Activated CD4-positive, alpha-beta memory T cell treated with anti-CD3 and anti-CD28 coated beads, Interleukin-2, amount 10 ng/mL, durations not matched to agents 7 days and 5 days (primary cell): ENCODE measurements at places on chromosomes 2 and 18. TPM values are rescaled to one million over a fixed set of nuclear protein-coding genes. Genes with fewer than 3 reads are reported as not detected.

GRCh38 chr2:120540719-120541552 is 194.7 kb upstream of the GLI2 start:
- DNase-seq = no peak

DNA sequence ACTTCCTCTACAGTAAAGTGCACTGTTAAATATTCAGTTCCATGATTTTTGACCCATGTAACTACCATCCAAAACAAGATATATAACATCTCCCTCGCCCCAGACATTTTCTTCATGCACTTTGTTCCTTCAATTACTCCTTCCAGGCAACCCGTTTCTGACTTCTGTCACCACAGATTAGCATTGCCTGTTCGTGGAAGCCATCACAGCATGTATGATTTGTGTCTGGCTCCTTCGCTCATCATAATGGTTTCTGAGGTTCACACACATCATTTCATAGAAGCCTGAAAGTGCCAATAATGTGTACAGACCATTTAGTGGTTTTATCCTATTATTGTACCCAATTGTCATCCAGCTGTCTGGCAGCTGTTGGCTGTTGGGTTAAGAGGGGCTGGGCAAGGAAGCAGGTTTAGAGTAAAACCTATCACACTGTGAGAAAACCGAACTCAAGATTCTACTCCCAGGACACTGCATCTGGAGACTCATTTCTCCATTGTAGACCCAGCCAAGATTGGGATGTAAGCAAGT is 16.1 kb downstream of the ARHGAP28 start:
- no peak for DNase-seq

DNA sequence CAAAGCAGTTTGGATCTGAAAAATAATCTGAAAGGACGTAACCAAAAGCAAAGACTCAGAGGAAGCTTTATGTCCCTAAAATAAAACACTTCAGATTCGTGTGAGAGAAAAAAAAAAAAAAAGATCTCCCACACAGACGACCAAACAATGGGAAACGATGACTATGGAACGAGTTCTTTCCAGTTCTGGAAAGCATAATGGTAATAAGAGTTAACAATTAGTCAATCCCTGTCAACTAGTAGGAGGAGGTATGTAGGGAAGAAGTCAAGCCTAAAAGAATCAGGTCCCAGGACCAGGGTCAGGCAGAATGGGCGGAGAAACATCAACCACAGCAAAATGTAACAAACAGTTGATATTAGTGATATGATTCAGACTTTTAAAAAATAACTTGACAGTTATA is 170.3 kb upstream of the SETBP1 start:
- no peak for DNase-seq

- no peak for DNase-seq
Observed at GRCh38 chr2:69227716-69228115, 159.3 kb downstream of the GFPT1 start.

DNA sequence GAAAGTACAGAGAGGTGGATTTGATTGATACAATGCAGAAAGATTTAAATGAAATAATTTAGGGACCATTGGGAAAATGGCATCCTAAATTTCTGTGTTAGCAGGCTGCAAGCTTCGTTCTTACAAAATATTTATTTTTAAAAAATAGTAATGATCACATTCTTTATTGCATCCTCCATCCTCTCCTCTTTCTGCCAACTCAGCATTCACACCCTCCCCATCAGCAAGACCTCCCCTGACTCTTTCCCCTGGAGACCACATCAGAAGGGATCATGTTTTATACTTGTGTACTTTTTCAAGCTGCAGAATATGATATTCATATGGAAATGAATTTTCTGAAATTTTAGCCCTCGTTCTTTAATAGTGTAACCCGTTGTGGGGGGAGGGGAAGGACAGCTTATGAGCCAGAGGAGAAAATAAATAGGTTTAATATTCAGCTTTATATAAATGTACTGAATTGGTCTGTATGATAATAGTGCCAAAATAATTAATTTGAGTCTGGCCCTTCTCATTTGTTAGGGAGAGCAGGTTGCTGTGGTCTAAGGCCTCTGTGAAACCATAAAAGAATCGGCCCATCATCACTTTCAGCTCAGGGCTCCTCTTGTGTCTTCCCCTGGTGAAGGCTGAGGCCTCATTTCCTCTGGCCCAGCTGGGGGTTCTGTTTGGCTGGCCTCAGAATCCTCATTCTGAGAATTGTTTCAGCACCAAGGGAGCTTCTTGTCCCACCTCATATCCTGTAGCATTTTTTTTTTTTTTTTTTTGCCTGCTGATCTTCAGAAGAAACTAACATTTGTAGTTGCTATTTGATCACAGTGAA is 330.8 kb downstream of the TXNL1 start:
- no peak for DNase-seq

DNA sequence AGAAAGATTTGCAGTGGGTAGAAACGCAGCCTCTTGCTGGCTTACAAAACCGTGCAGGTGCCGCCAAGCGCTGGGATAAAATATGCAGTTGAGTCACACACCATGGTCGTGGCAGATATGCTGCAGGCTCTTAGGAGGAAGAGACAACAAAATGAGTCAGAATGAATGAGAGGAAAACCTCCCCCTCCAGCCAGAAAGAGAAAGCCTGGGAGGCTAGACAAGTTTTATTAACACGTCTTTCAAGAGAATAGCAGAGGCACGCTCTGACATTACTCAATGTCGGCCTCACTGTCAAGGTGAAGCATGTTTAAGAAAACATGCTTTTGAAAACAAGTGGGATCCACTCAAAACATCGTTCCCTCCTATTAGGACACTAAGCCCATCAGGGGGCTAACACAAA is 37.1 kb upstream of the ZCCHC2 start:
- no peak for DNase-seq

DNA sequence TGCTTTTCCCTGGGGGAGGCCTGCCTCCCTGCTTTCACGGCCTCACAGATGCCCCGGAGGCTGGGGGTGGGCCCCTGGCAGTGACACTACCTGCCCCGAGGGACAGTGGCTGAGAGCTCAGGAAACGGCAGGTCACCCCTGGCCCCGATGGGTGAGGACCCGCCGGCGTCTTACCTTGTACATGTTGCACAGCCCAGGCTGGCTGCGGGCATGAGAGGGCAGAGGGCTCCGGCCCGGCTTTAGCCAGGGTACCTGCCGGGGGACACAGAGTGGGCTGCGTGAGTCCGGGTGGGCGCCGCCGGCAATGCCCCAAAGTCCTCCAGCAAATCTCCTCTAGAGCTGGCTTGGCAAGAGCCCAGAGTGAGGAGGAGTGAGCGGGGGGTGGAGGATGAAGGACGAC is 122.9 kb downstream of the MBP start:
- no peak for DNase-seq

- DNase-seq = no peak
Observed at GRCh38 chr18:32919799-32920198, 147.0 kb upstream of the KLHL14 start.

GRCh38 chr2:71907503-71907902 is 240.2 kb downstream of the CYP26B1 start:
- no peak for DNase-seq

DNA sequence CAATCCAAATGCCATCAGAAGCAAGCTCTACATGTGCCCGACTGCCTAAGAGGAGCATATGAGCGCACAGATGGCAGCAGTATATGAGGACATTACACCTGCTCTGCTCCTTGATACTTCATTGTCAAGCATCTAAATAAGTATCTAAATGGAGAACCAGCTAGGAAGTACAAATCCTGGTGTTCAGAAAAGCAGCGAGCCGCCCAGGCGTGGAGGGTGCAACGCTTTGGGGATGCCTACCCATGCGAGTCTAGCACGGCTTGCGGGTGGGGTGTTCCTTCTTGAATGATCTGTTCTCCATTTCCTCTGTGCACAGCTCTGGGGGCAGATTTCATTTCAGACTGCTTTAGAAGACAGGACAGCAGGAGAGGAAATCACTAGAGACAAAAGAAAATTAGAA is 63.0 kb upstream of the BCL2L11 start:
- DNase-seq = no peak

DNA sequence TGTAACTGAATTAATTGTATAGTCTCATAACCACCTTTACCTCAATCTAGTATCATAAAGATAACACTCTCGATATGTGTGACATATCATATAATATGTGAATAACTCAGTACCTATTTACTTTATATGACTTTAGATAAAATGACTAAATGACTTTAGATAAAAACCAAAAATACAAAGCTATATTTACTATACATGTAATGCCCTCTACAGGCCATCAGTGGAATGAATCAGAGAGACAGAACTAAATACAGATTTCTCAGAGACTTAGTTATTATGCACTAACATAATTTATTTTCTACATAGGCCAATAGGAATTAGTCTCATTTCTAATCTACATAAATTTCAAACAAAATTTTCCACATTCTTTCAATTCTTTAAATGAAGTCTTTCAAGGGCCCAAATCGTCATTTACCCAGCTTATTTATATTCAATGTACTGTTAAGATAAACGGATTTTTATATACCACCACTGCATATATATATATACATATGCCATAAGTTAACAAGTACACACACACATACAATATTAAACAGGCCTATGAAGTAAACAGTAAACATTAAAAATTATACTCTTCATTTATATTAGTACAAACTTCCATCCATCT is 219.9 kb downstream of the EXOC6B start:
- no peak for DNase-seq

- no peak for DNase-seq
Observed at GRCh38 chr2:18299423-18300212, 260.8 kb downstream of the RDH14 start.

GRCh38 chr2:195320413-195320973 is 336.5 kb upstream of the SLC39A10 start:
- DNase-seq = no peak

DNA sequence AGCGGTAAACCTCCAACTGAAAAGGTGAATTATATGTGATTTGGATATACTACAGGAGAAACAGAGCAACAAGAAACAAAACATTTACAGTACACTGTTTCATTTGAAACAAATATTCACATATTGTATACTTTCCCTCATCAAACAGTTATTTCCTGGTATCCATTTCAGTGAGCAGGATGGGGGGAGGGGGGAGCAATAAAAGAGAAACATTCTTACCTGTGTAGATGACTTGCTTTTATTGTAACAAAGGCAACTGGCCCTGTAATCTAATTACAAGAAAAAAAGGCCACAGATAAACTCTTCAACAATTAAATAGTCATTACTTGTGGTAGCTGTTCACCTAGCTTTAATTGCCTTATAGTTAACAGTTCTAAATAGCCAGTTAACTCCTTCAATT is 3.9 kb upstream of the PPP1CB start:
- DNase-seq = no peak

- no peak for DNase-seq
Observed at GRCh38 chr2:55860832-55861231, 62.8 kb downstream of the EFEMP1 start.

GRCh38 chr2:75545387-75545786 is 15.4 kb downstream of the EVA1A start:
- no peak for DNase-seq

GRCh38 chr2:105768961-105769452 is 24.3 kb downstream of the NCK2 start:
- no peak for DNase-seq

DNA sequence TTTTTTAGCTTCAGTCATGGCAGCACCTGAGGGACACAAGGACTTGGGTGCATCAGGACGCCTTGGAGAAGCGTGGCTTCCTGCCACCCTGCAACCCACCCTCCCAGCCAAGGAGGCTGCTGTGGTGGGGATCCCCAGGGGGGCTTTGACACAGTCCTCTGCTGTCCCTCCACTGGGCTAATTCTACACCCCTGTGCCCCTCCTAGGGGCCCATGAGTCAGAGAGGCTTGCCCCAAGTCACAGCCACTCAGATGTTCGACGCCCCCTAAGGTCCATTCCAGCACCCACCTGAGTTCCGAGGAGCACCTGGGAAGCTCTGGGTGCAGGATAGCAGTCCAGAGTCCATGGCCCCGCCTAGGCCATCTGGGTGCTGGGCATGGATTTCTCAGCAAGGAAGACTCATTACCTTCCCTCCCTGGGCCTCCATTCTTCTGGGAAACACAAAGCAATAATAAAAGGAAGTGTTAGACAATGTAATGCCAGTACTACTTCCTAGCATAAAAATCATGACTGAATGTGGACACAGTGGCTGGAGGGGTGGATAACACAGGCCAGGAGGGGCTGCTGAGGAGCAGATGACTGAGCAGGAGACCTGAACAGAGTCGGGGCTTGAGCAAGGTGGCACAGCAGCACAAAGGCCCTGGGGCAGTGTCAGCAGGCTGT is 3.7 kb downstream of the ALPG start:
- no peak for DNase-seq

DNA sequence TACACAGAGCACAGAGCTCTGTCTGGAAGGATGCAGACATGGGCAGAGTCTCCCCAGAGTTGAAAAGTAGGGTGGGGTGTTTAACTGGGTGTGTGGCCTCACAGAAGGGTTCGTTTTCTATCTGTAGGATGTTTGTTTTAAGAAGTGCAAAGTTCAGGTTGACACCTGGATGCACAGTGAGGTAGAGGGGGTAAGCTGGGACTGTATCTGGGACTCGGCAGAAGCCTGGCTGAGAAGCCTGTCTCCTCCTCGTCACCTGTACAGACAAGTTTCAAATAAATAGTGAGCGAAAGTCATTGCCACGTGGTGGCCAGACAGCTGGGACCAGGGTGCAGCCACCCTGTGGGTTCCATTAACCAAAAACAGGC is 145.9 kb downstream of the KLHL29 start:
- no peak for DNase-seq

DNA sequence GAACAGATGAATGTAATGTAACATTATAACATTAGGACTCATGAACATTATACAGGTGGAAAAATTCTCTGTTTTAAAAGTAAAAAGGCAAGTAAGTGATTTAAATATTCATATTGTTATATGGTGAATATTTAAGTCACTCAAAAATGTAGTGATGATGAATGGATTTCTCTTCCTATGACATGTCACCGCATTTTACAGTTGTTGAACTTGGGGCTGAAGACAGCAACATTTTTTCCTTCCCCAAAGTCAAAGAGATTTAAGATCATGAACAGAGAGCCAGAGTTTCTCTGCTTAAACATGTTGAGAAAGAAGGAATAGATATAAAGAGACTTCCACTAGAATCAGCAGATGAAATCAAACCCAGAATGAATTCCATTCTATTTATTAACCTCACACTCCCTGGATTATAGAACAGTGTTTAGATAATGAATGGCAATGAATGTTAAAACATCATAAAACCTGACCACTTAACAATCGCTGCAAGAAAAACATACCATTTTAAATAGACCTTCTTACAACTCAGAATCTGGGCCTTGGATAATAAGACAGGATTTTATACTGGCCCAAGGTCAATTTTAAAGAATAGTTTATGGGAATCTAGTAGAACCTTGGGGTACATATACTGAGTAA is 163.6 kb upstream of the SIX2 start:
- DNase-seq = no peak

- DNase-seq = no peak
Observed at GRCh38 chr2:209988010-209988409, 14.4 kb upstream of the RPE start.

Gene DSG1
- not detected for total RNA-seq

Gene GKN1
- not detected for total RNA-seq

Gene PTPN18
- total RNA-seq = 98.0 TPM

Gene DLX2
- total RNA-seq = not detected

Gene SPATA3
- total RNA-seq = 0.35 TPM

Gene ZC3H6
- total RNA-seq = 14.7 TPM

Gene MSTN
- not detected for total RNA-seq

Gene CCDC150
- 12.1 TPM for total RNA-seq

Gene LMAN2L
- 10.8 TPM for total RNA-seq

Gene FOXD4L1
- total RNA-seq = 0.23 TPM

Gene RPL37A
- 2,149 TPM for total RNA-seq

Gene ASIC4
- total RNA-seq = 0.13 TPM

Gene BUB1
- 120 TPM for total RNA-seq

Gene LAMA3
- 0.18 TPM for total RNA-seq

Gene SH3BP4
- total RNA-seq = 0.08 TPM
